ENCODE measurements at places on chromosomes 6 and 20.

- no peak for DNase-seq
Observed at GRCh38 chr6:144601221-144601620, 316.1 kb downstream of the UTRN start.

DNA sequence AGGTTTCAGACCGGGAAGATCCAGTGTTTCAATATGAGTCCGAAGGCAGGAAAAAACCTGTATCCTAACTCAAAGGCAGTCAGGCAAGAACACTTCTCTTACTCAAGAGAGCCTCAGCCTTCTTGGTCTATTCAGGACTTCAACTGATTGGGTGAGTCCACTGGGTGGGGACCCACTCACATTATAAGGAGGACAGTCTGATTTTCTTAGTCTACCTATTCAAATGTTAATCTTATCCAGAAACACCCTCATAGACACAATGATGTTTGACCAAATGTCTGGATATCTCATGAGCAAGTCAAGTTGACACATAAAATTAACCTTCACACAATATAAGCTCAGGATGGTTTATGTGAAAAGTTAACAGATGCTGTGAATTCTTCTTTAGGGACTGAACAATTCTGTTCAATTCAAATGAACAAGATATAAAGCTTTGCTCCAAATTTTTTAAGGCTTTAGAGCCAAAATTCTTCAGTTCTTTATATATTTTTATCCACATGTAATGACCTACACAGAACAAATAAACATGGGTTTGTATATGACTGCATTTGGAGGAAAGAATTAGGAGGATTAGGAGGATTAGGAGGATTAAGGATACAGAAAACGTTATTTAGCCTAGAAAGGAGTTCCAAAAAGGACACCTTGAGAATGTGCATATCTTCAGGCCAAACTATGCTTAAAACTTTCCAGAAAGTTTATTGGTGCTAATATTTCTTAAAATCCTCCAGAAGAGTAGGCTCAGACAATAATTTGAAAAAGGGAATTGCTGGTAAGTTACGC, 35.3 kb upstream of the LAMA2 start:
- DNase-seq: no peak

DNA sequence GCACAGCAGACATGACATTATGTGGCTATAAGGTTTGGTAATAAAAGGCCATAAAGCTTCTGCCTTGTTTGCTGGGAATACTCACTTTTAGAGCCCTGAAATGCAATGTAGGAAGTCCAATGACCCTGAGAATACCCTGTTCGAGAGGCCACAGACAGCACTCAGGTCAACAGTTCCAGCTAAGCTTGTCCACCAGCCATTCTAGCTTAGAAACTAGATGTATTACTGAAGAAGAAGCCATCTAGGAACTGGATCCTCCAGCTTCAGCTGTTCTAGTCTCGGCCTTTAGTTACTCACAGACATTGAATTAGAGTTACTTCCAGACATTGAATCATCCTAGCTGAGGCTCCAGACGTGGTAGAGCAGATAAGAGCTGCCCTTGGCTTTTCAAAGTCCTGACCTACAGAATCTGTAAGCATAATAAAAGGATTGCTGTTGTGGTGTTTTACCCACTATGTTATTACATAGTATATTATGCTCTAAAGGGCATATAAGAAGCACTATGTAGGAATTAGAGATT, 84.9 kb downstream of the MMS22L start:
- no peak for DNase-seq

GRCh38 chr6:69663215-69663614, 133.6 kb downstream of the LMBRD1 start:
- DNase-seq: peak; percentile 1

DNA sequence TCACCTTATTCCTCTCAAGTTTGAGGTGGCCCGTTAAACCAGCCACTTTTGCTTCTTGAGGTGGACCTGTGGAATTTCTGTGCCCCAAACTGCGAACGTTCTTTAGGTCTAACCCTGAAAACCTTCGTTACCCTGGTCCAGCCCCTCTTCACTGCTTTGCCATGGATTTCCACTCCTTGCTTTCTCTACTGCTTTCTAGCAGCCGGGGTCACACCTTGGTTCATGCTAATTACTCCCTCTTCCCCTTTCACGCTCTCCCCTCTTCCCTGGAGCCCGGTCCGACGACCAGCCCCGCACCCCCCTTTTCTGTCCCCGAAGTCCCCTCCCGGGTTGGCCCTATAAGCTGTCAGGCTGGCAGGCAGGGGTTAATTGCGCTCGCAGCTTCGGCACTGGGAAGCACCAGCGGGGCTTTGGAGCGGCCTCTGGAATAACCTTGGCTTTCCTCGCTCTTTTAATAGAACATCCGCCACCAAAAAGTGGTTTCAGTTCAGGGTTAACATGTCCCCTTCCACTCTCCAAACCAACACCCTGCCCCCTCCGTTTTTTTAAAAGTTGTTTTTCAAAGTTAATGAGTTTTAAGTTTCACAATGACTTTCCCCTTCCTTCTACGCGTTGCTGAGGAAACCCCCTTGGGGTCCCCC, 1.4 kb upstream of the HIVEP1 start:
- DNase-seq: peak; percentile 34

DNA sequence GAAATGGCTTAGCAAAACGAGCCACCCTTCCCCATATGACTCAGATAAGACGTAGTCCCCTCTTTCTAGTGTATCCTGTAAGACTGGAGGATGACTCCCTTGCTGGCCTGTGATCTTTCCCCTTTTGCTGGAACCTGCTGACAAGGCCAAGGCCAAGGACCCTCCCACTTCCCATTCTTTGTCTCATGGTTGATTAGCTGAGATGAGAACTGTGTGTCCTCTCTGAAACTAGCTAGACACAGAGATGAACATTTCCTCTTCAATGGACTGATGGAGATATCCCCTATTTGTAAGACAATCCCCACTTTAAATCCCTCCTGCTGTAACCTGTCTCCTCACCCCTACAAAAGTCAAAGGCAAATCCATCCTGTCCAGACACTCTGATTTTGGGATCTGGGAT, 33.4 kb upstream of the SCRT2 start:
- DNase-seq: no peak

DNA sequence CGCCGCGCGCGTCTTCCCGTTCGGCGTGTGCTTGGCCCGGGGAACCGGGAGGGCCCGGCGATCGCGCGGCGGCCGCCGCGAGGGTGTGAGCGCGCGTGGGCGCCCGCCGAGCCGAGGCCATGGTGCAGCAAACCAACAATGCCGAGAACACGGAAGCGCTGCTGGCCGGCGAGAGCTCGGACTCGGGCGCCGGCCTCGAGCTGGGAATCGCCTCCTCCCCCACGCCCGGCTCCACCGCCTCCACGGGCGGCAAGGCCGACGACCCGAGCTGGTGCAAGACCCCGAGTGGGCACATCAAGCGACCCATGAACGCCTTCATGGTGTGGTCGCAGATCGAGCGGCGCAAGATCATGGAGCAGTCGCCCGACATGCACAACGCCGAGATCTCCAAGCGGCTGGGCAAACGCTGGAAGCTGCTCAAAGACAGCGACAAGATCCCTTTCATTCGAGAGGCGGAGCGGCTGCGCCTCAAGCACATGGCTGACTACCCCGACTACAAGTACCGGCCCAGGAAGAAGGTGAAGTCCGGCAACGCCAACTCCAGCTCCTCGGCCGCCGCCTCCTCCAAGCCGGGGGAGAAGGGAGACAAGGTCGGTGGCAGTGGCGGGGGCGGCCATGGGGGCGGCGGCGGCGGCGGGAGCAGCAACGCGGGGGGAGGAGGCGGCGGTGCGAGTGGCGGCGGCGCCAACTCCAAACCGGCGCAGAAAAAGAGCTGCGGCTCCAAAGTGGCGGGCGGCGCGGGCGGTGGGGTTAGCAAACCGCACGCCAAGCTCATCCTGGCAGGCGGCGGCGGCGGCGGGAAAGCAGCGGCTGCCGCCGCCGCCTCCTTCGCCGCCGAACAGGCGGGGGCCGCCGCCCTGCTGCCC, 1.1 kb downstream of the SOX4 start:
- DNase-seq: no peak

DNA sequence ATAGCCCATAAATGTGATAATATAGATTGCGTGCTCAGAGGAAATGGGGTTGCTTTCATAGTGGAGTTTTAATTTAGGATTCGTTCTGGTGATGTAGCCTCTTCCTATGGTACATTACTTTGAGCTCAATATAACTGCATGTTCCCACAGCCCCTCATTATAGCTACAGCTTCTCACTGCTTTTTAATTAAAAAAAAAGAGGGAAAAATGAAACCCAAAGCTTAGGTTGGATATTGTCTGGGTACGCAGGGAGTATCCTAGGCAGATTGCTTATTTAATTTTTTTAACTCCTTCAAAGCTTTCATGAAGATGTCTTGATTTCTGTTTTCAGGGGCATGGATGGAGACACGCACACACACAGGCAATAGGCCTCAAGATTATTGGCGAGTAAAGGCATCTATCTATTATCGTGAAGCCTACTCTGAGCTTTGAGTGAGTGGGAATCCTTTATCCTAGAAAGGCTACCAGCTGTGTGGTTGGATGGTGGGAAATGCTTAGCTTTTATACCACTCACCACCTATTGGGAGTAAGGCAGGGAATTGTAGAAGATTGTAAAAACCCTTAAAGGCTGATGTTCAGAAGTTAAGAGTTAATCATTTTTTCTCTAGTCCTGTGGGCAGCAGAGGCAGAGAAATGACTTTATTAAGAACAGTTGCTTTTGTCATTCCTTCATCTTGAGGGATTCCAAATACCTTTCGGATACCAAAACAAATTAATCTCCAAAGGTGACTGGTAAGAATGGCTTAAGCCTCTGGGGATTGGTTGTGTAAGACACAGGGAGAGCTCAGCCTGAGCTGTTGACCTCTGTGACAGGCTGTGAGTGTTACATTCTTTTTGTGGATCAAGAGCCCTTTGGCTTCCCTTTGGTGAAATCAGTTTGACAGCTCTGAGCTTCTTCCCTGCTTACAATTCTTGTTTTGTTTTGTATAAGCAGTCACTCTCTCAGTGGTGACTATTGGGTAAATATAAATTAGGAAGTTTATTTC, 33.4 kb downstream of the CTNNBL1 start:
- no peak for DNase-seq

DNA sequence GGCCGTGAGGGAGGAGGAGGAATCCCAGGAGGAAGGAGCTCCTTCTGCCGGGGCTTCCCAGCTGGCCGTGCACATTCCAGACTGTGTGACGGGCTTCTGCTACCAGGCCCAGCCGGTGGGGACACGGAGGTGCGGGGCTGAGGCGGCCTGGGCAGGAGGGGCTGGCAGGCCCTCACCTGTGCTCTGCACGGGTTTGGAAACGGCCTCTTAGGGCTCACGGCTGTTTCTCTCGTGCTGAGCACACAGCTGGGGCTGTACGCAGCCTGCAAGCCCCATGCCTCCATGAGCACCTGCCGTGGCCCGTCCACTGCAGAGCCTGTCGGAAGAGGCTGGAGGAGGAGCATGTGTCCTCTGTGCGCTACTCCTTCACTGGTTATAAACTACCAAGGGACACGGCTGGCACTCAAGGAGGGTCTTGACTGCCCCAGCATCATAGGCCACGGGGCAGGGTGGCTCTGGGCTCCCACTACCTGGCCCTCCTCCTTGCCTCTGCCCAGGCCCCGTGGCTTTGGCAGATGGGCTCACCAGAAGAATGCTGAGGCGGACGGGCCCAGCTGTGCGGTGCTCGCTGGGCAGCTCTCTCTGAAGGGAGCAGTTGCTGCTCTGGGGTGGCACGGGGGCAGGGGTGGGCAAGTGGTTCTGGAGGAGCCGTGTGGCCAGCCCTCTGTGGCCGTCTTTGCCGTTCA, 15.8 kb downstream of the NPEPL1 start:
- no peak for DNase-seq

- peak; percentile 41 for DNase-seq
Observed at GRCh38 chr20:409697-410559, 1.8 kb downstream of the RBCK1 start.

DNA sequence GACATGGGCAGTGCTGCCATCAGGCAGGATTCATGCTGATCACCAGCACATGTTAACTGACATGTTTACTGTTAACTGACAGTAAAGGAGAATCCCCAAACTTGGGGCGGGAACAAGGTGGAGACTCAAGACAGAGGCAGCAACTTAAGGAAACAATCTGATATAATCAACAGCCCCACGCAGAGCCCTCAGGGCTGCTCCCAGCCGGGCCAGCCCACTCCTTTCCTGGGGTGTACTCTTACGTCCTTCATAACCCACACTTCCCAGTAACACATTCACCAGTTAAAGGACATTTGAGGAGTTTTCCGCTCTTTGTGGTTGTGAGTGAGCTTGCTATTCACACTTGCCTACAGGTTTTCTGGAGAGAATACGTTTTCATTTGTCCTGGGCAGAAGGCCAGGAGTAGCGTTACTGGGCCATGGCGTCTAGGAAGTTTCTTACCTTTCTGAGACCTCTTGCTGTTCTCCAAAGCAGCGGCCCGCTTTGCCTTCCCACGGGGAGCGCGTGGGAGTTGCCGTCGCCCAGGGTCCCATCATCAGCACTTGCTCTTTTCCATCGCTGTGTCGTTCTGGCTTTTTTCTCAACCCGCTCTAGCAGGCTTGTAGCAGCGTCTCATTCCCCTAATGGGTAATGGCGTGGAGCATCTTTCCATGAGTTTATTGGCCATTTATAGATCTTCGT, 56.4 kb downstream of the FOXF2 start:
- DNase-seq: no peak

- DNase-seq: no peak
Observed at GRCh38 chr6:163588220-163588919, 173.9 kb downstream of the QKI start.

GRCh38 chr6:145286916-145287315, 448.4 kb downstream of the EPM2A start:
- DNase-seq: no peak

All from NCI-H1694 (cell line).